ENCODE measurements at places on chromosomes 5 and 9.

DNA sequence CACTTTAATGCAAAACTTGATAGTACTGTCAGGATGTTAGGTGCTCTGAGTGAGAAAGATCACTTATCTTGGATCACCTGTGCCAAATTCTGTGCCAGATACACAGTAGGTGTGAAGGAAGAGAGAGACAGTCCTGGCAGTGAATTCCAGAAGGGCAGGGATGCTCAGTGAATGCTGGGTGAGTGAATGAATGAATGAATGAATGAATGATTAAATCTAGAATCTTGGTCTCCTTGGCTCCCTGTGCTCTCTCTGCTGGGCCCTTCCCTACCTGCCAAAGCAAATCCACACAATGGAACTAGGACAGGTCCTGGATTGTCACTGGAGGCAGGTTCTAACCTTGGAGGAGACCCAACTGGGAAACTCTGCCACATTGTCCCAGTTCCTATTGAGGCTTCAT, 117.5 kb upstream of the CXCL14 start:
- DNase-seq: no peak

DNA sequence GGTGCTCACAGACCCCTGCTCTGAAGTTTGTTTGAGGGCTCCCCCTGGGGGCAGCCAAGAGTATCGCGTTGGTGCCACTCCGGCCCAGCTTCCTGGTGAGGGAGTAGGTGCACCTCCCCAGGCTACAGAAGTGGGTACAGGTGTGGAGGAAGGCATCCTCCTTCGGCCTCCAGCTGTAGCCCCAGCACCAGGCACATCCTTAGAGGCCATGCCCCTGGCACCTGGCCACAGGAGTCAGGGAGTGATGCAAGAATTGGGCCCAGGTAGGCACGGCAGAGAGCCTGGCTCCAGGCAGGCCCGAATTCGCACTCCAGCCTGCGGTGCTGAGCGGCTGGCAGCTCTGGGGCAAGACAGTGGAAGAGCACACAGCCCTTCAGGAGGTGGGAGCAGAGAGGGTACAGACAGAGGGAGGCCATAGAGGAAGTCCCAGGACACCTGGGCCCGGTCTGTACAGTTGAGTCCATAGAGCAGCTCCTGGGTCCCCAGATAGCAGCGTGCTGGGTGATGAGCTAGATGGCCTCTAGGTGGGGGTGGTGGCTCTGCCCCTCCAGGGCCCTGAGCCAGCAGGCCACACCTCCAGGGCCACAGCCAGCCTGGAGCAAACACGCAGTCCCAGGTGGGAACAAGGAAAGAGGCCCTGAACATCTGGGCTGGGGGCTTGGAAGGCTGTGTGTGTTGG, 2.4 kb downstream of the SAPCD2 start:
- DNase-seq: peak; percentile 82

DNA sequence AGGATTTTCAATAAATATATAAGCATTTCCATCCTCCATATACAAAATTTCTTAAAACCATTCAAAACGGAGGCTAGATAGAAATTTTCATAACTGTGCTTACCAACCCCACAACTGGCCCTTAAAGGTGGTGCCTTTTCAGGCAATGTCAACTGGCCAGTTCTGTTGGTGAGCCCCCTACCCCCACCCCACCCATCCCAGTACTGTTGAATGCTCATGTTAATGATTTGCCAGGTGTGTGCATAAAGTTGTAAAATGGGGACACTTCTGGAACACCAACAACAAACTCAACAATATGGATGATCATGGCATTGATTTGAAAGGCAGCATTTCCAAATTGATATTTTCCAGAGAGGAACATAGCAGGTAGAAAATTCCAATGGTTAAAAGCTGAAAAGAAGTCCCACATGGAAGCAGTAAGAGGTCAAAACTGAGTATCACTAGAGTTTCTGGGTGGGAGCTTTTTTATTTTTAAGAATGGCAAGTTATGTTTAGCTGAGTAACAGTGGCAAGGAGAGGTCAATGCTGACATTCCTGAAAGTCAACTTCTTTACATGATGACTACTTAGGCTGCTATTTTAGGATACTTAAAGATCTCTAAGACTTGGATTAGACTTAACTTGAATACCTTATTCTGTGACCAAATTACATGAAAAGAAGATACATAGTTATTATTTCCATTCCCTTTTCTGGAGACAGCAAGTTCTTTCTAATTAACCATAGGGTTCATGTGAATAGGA, 2.7 kb downstream of the LEAP2 start:
- no peak for DNase-seq

DNA sequence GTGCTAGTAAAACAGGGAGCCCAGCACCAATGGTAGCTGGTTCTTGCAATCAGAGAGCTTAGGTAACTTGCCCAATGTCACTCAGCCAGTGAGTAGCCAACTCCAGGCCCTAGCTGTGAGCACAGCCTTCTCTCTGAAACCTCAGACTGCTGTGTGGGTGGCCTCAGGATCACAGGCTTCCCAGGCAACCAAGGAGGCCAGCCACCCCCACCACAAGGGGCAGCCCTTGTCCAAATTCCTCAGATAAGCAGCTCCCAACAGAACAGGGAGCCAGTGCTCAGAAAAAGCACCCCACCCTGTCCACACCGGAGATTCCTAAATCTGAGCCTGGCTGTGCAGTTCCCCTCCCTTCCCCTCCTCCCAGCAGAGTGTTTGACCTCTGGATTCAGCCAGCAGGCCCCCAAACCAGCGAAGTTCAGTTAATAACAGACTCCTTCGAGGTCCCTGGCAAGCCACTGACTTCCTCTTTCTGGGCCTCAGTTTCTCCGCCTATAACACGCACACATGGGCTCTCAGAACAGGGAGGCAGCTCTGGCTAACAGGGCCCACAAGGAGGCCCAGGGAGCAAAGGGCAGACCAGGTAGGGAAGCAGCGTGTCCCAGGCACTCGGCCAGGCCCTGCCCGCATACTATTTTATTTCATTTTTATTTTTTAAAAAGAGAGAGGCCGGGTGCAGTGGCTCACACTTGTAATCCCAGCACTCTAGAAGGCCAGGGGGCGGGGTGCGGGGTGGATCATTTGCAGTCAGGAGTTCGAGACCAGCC, 2.7 kb downstream of the EEIG1 start:
- DNase-seq: no peak

- peak; percentile 46 for DNase-seq
Observed at GRCh38 chr5:103211576-103212561, 46.7 kb upstream of the MACIR start.

GRCh38 chr5:98905857-98906688, 22.7 kb downstream of the CHD1 start:
- DNase-seq: peak; percentile 46

DNA sequence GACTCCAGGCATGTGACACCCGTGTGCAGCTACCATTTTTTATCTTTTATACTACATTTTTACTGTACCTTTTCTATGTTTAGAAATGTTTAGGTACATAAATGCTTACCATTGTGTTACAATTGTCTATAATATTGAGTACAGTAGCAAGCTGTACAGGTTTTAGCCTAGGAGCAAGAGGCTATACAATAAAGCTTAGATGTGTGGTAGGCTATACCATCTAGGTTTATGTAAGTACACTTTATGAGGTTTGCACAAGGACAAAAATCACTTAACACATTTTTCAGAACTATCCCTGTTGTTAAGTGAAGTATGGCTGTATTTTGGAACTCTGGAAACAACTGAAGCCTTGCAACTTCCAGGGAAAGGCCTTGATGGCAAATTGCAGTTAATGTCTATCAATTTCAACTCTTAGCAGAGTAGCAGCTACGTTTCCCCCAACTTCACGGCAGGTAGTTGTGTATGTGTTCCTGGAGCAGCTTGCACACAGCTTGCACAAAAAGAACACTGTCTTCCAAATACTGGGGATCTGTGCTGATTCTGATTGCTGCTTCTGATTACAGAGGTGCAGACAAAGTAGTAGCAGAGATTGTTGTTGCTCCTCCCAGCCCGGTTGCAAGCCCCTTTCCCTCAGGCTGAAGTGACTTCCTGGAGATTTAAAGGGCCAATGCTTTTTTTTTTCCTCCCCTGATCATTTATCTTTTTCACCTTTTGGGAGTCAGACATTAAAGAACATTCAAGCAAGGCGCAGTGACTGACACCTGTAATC, 30.0 kb downstream of the SIL1 start:
- no peak for DNase-seq

DNA sequence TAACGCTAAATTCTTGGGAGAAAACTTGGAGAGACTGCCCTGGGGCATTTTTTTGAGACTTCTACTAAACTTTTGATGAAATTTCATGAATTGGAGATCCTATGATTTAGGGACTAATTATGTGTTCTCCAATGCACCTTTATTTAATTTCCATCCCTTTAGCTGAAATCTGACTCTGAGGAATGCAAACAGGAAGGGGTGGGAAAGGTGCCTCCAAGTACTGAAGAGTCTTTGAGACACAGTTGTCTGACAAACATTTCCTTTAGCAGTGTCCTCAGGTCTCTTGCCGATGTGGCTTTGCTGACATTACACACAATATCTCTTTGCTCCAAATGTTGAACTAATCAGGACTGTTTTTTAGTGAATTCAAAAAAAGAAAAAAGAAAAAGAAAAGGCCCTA, 76.9 kb downstream of the LIX1 start:
- DNase-seq: no peak

DNA sequence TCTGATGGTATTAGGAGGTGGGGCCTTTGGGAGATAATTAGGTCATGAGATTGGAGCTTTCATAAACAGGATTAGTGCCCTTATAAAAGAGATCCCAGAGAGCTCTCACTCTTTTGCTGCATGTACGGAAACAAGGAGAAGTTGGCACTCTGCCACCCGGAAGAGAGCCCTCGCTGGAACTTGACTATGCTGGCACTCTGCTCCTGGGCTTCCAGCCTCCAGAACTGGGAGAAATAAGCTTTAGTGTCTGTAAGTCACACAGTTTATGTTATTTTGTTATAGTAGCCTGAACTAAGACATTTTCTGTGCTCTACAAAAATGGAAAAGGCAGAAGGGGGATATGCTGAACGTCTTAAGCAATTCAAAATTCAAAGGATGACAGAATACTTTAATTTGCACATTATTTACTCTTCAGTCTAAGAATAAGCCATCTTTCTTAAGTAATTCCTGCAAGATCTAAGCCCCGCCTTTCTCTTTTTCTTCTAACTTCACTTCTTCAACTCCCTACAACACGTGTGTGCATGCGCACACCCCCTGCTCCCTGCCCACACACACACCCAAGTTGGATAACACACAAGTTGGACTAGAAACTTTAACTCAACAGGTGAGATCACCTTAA, 17.3 kb downstream of the NFIB start:
- DNase-seq: no peak

DNA sequence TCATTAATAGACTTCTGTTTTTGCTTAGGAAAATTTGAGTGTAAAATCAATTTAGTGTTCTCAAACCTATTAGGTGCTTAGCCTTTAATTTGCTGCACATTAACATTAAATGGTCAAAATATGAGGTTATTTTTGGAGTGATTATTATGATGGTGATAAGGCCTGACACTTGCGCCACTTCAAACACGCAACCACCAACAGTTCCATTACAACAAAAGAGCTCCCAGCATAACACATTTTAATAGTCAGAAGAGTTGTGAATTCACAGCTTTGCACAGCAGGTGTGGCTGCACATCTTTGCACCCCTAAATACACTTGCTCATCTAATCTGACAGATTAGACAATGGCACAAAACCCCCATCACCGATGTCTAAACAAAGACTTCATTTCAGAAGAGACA, 940.7 kb downstream of the NR2F1-AS1 start:
- DNase-seq: no peak

DNA sequence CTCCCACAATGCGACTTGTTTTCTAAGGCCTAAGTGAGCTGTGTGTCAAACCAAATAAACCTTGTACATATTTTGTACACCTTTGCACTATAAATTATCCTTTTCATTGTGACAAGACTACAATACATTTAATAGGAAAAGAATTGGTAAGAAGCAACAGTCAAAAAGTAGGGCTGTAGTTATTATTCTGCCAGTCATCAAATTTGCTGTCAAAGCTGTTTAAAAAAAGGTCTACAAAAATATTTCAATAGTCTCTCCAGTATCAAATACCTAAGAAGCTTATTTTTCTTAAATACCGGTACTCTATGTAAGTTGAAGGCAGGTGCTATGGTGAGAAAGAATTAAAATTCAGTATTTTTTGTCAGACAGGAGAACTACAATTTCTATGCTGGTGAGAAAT, 40.5 kb downstream of the TLE1 start:
- DNase-seq: no peak

GRCh38 chr9:91101611-91102168, 260.0 kb downstream of the AUH start:
- peak; percentile 70 for DNase-seq

GRCh38 chr9:5551368-5552150, 41.2 kb downstream of the PDCD1LG2 start:
- DNase-seq: no peak

Measured in immature natural killer cell (primary cell).